ENCODE measurements at places on chromosomes 4 and X.

- no peak for DNase-seq
Observed at GRCh38 chr4:101019313-101019712, 328.0 kb downstream of the PPP3CA start.

DNA sequence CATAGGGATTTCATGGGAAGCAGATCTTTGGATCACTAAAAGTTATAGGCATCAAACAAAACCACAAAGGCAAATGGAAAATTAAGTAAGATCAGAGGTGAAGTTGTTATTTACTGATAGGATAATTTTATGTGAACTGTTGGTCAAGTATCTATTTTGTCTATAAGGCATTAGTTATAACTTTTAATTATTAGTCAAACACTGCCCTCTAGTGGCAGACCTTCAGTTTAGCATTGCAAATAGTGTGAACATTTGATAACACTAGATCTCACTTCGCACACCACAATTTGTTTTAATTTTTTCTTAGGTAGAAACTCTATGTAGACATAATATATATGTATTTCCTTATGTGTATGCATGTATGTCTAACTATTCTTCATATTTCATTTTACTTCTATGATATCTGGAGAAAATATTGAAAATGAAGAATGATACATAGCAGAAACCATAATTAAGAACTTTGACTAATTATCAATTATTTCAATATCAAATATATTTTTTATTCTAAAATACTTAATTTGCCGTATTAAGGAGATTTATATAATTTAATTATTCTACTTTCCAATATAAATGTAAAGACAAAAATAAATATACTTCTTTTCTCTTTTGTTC lies 214.5 kb upstream of the TACR3 start:
- peak; percentile 3 for DNase-seq

DNA sequence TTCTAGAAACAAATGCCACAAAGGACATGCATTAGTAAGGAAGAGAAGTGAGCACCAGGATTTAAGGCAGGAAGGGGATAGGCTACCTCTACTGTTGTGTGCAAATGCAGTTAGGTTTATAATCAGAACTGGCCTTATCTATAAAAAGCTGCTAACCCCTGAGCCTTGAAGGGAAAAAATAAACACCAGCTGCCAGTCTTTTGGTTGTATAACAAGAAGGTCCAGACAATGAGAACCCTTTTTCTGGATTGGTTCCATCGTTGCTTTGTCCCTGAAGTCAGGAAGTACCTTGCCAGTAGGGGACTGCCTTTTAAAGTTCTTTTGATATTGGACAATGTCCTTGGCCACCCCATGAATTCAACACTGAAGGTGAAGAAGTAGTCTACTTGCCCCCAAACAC lies 126.7 kb upstream of the OTUD4 start:
- no peak for DNase-seq

DNA sequence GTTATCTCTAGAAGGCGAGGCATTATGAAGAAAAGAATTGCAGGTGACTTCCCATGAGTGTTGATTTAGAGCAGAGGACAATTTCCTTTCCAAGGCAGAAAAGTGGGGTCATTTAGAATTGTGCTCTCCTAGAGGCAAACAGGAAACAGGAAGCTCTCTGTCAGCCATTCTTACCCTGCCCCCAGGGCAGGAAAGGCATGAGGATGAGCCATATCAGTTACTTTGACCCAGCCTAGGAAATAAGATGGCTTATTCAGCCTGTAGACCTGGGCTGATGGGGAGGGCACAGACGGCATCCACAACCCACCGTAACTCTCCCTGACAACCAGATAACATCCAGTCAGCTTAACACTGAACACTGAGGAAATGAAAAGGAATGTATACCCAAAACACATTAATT lies 88.8 kb upstream of the KDR start:
- DNase-seq = no peak

GRCh38 chr4:2243681-2244380 lies 1.9 kb upstream of the HAUS3 start:
- DNase-seq = no peak

DNA sequence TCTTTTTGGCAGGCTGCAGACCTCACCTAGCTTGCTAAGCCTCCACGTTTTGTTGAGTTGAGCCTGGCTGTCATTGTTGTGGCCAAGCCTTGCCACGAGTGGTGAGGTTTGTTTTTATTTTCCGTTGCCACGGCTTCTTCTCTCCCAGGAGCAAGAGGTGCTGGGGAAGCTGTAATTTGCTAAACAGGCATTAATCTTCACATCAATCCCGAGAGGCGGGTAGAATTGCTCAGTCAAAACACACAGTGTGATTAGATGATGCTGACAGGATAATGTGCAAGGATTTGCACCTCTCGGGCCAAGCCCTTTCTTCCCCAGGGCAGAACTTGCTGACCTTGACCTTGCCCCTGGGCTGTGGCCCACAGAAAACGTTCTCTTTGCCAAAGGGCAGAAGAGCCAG lies 72.2 kb upstream of the ATP6AP2 start:
- DNase-seq = no peak

GRCh38 chr4:56374956-56375355 lies 12.3 kb downstream of the AASDH start:
- no peak for DNase-seq

DNA sequence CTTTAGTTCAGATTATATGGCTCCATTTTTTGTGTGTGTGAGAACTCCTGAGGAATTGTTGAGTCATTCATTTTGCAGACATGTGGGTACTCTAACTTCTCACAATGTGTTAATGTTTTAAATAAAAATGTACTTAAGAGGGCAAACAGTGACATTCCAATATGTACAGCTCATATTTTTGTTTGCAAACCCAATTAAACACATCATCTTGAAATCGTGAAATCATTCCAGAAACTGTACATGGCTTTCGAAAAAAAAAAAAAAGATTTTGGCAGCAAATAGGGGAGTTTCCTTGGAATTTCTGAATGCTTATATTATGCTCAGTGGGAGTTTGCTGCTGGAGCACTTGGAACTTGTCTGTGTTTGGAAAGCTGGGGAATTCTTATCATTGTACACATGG lies 85.0 kb downstream of the HPGD start:
- DNase-seq = no peak

DNA sequence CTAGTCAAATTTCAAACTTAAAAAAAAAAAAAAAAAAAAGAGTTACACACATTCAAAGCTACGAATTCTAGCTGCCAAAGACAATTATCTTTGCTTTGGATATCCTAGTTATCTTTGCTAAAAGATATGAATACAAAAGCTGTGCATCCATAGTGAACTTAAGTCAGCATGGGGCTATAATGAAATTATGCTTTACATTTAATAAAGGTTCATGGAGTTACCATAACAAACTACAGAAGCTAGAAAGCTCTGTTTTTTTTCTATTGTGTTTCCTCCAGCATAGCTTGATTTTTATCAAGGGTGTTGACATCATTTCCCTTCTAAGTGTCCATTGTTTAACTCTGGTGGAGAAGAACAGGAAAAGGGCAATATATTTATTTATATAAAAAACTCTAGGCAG lies 234.1 kb downstream of the ANKRD50 start:
- no peak for DNase-seq

- no peak for DNase-seq
Observed at GRCh38 chrX:135112743-135113142, 7.6 kb downstream of the ETDB start.

GRCh38 chrX:126165721-126166461 lies at the start of gene DCAF12L2:
Gene DCAF12L2 (minus strand): TSS chrX:126166289. CDS start chrX:126165924, 365 bp downstream.
- DNase-seq = no peak

GRCh38 chr4:7270121-7270520 lies 77.8 kb downstream of the SORCS2 start:
- no peak for DNase-seq

- peak; percentile 34 for DNase-seq
Observed at GRCh38 chrX:40651620-40652223, 4.4 kb upstream of the CXorf38 start.

- DNase-seq = no peak
Observed at GRCh38 chr4:30536231-30536630, 183.9 kb upstream of the PCDH7 start.

DNA sequence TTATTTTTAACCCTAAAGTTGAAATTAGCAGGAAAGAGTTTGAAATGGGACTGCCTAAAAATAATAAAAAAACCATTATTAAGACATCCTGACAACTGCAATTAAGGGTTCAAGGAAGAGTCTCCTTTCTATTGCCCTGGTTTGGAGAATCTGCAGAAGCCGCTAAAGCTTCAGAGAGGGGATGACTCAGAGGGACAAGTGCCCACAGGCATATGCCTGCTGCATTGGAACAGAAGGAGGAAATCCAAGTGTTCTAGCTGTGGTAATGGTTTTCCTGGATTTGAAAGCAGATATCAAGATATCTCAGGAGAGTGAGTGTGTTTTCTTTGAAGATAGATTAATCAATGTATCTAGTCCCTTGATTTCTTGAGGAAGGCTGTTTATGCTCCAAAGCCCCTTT lies 235.1 kb upstream of the TAPT1 start:
- DNase-seq = no peak

DNA sequence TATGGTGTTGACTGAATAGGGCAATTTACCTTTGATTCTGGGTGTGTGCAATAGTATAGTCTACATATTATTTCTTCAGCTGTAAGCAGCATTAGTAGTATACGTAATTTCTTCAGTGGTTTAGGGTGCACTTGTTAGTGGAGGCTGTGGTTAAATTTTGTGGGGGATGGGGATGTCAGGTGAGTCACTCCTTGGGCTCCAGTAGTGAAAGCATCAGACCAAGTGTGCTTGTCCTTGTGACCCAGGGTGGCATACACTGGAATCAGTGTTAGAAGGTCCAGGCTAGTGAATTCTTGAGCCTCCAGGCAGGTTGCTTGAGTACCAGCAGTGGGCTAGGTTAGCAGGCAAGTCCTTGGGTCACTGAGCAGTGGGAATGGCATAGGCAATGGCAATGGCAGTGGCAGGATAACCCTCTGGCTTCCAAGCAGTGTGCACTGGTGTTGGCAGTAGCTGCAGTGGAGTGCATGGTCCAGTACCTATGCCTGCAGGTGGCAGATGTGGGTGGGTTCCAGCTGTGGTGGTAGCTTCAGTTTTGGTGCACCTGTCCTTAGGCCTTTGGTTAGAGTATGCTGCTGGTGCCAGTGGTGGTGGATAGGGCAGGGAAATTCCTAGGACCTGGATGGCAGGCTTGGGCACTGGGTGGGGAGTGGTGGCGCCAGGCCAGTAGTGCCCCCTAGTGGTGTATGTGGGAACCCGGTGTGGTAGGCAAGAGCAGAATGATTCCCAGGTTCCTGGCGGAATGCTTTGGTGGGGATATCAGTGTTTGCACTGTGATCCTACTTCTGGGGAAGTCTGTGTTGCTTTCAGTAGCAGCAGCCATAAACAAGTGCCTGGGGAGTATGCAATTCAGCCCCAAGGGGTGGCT lies 531.0 kb downstream of the SMARCA1 start:
- DNase-seq = no peak

DNA sequence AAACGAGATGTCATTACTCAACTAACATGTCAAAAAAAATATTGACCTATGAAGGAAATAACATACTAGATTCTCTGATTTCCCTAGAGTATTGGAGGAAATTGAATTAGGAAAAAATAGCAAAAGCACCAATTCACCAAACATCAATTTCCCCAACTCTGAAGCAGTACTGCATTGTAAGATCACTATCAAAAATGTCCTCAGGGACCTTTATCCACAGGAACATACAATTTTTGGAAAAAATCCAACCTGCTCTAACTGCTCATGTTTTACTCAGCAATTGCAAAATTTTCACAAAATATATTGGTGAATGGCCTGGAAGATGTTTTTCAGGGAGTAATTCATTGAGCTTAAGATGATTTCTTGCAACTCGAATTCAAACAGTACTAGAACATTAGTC lies 239.0 kb upstream of the GIMD1 start:
- no peak for DNase-seq

GRCh38 chr4:2246384-2247127 lies 4.6 kb upstream of the HAUS3 start:
- DNase-seq = no peak

DNA sequence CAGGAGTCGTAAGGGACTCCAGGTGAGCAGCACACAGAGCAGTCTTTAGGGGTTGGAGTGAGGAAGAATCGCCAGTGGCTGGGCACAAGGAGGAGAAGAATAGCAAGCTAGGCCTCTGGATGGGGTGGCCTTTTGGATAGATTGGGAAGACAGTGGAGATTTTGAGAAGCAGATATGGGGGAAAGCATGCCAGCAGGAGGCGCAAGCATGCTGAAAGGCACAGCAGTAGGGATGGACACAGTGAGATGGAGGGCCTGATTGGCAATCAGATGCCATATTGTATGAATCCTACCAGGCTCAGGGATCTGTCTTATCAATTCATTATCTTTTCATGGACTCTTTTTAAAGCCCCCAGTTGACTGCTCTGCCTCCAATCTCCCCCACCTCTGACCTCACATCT lies 60.4 kb upstream of the MAGEA4 start:
- no peak for DNase-seq

DNA sequence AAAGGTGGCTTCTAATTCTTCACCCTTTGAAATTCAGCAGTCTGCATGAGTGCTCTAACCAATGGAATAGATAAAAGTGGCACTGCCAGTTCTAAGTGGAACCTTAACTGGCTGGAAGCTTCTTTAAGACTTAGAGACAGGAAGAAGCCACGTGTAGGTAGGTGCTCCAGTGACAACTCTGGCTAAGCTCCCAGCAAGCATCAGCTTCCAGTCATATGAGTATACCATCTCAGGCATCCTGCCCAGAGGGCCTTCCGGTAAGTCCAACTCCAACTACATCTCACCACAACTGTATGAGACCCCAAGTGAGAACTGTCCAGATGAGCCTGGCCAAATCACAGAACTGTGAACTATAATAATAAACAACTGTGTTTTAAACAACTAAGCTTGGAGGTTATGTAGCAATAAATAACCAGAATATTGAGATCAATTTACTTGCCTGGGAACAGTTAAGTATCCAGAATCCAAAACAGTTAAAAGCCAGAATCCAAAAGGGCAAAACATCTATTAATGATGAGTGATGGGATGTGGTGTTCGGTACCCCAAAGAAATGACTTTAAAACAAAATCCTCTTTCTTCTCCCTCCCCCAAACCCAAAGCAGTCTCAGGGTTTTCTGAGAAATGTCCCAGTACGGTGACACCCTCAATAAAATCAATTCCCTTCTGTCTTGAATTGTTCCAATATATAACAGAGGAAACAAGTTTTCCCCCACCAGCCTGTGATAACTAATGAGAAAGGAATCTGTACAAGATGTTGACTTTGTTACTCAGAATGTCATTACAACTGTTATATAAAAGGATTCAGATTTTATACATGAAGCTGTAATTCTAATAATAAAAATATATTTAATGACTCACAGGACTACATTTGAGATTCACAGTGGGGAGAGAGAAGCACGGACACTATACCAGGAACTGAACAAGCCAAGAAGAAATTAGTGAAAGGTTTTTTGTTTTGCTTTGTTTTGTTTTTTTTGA lies 4.2 kb downstream of the TSPAN5 start:
- DNase-seq = peak; percentile 89

- no peak for DNase-seq
Observed at GRCh38 chr4:1826531-1827350, 29.2 kb downstream of the LETM1 start.

GRCh38 chrX:18294893-18295292 lies 59.6 kb downstream of the SCML2 start:
- DNase-seq = no peak
